ENCODE measurements at places on chromosomes 6 and 20.

DNA sequence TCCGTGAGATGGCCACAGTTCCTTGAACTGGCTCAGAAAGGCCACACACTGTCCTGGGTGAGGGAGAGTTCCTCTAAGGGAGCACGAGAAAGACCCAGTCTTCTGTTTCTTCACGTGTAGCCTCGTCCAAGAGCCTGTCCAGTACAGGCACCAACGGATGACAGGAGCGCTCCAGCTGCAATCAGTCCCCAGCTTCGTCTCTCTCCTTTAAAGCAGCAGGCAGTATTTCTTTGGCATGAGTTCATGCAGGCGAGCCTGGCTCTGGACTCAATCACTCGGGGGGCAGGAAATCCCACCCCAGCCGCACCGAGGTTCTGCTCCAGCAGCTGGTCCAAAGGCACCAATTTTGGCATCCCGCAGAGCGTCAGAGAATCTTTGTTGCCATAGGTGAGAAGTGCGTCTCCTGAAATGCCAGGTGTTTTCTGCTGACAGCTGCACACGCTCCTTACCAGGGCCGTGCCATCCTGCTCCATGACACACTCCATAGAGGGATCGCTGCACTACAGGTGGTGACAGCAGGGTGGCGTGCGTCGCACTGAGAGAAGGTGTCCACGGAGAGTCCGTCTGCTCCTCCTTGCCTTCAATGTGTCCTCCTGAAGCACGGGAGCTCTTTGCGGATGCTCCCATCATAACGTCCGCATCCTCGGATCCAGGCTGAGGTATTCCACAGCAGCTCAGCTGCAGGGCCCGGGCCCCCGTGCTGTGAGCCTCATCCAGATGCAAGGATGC, 59.6 kb upstream of the AFDN start:
- no peak for DNase-seq

DNA sequence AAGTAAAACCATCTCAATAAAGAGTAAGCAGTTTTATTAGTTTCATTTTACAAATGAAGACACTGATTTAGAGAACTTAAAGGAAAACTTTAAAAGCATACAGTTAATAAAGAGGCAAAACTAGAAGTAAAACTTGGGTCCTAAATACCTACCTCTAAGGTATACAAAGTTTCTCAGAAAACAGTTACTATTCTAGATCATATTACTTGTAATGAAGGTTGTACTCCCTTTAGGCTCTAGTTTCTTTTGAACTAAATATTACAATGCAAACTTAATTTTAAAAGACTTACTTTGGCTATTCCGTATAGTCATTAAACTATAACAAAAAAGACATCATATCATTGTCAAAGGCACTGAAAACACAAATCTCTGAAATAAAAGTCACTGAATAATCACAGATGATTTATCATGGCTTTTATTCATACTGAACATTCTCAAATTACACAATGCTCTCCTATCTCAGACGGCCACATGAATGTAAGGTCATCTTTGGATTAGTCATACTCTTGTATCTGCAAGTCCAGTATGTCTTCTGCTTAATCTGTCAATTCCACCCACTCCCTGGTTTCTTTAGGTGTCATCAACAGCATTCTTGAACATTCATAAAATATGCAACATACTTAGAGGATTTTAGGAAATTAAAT, 361.6 kb upstream of the RUNX2 start:
- DNase-seq = no peak

DNA sequence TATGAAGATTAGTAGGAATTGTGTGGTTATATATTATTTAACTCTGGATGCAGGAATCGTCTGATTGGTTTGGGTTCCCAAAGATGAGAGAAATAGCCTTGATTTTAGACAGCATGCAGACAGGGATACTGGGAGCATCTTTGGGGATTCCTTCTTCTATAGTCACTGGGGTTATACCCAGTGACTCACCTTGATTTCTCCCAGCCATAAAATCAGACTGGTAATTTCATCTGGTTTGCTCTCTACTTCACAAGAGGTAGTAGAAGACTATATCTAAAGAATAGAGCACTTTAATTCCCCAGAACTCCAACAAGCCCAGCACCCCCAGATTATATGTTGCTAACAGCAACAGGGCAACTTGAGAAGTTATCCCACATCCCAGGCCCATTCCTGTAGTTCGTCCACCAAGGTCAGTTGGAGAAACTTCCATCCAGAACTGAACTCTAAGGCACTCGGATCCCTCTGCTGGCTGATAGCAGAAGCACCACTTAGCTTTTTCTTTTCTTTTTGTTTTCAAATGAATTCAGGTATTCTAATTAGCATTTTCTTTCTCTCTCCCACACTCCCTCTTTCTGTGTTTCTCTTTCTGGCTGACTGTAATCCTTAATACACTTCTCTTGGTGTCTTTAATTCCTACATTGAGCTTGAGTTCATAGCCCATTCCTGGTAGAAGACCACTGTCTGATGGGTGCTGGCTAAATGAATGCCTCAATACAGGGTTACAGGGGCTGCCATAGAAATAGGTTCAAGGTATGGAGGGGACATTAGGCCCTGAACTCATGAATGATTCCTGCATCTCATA, 20.4 kb upstream of the EFHC1 start:
- no peak for DNase-seq

DNA sequence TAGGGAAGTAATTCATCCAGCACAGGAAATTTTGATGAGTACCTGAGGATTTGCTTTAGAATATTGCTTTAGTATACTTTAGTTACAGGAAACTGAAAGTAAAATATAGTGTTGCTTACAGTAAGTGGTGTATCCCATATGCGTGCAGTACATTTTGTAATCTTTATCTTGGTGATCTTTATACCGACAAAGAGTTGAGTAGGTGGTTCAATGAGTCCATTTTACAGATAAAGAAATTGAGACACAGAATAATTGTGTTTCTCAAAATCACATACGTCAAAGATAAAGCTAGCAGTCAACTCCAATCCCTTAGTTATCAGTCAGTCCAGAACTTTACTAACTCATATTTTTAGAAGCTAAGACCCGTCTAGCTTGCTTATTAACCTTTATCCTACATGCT, 65.8 kb upstream of the E2F3 start:
- DNase-seq = no peak

DNA sequence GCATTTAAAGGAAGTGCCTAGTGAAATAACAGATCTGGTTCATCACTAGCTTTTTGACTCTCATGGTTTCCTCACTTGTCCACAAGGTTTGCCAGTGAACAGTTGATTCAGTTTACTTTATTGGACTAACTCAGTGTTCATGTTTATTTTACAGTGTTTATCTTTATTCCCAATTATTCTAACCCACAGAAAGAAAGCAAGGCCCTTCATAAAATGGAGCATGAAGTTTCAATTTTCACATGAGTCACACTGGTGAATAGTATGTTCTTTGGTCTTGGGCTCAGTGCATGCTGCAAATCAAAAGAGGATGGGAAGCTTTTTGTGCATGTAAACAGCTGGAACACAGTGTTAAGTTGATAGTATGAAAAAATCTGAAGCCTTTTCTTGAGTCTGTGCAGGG, 217.6 kb upstream of the HDDC2 start:
- no peak for DNase-seq

- no peak for DNase-seq
These were observed 132.7 kb upstream of the LRFN2 start for GRCh38 chr6:40719671-40720374.

DNA sequence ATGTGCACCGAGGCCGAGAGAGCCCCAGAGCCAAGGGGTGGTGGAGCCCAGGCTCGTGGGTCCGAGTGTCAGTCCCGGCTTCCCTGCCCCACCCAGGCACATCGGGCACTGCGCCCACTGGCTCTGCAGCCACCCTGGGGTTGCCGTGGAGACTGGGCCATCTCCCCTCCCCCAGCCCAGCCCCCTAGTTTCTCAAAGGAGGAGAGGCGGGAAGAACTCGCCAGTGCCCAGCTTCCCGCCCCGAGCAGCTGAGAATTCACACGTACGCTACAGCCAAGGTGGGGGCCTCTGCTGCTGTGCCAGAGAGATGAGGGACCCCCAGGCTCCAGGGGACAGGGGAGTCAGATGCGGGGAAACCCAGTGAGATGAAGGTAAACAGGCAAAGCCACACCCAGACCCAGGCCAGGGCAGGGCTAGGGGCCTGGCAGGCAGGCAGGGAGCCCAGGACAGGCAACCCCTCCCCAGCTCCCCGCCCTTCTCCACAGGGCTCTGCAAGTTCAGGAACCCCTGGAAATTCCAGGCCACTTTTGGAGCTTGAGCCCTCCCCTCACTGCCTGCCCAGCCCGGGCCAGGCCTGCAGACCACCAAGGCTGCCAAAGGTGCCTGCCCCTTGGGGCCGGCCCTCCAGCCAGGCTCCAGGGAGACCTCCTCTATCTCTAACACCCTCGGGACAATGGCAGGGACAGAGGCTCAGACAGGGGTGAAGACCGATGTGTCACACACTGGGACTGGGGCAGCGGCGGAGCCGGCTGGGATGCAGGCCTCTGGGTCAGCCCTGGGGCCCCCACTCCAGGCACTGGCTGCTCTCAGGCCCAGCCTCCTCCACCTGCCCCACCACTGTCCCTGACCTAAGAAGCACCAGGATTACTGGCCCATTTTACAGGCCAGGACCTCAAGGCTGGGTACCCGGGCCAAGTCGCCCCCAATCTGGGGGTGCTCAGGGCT, 6.0 kb downstream of the LAMA5 start:
- DNase-seq = no peak

DNA sequence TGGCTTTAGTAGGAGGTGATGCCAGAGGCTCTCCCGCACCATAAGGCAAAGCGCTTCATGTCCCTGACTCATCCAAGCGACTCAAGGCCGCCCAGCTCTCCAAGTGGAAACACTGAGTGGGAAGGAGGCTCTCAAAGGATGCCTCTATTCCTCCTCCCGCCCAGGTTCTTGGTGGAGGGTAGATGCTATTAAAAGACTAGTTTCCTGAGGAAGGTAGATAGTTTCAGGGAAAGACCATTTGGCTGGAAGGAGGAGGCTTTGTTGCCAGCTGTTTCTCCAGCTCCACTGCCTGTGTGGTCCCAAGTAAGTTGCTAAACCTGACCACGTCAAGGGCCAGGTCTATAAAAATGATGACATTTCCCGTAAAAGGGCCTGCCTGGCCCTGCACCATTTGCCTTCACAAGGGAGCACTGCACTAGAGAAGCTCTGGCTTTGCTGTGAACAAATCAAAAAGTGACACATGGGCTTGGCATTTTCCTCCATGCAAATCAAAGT, 48.2 kb downstream of the GMDS start:
- DNase-seq = no peak

- no peak for DNase-seq
These were observed 1.5 kb upstream of the SLC26A8 start for GRCh38 chr6:36025932-36026327.

- no peak for DNase-seq
These were observed 125.6 kb downstream of the BANF2 start for GRCh38 chr20:17825252-17825959.

DNA sequence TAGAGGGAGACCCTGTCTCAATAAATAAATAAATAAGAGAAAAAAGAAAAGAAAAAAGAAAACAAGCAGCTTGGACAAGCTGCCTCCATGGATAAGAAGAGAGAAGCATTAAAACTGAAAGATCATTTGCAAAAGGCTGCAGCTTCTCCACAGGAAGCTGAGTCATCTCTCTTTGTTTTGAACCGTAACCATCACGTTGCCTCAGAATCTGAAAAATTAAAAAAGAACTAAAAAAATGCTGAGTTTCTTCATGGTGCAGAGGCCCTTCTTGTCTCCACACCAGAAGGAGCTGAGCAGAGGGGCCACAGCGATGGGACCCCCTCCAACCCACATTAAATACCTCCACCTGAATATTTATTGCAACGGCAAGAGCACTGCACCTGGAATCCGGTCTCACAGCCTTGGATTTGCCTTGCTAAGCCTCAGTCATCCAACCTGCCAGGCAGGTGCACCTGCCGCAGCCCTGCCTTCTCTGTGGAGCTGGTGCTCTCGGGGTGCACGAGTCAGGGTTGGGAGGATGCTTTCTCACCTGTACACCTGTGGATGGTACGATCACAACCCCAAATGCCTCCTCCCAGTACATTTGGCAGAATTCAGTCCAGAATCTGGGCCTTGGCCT, 28.1 kb downstream of the TOX2 start:
- DNase-seq = no peak

GRCh38 chr6:49570474-49571079, 20.1 kb downstream of the C6orf141 start:
- no peak for DNase-seq

DNA sequence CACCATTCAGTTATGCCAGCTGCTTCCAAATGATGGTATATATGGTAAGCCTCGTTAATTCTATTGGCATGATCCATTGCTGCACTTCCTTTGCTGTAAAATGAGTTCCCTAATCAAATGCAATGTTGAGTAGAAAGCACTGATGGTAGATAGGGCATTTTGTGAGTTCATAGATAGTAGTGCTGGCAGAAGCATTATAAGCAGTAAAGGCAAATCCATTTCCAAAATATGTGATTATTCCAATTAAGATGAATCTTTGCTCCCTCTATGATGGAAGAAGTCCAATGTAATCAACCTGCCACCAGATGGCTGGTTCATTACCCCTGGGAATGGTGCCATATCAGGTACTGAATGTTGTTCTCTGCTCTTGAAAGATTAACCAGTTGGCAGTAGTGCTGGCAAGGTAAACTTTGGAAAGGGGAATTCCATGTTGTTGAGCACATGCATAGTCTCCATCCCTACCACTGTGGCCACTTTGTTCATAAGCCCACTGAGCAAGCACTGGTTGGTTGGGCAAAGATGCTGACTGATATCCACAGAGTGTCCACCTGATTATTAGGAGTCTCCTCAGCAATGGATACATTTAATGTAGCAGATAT, 5.6 kb upstream of the TBPL1 start:
- no peak for DNase-seq
